Astrocyte of the spinal cord (primary cell): ENCODE measurements at places on chromosomes 5 and 9.

GRCh38 chr9:74037274-74037673, 459.9 kb upstream of the RORB start:
- DNase-seq = no peak

GRCh38 chr5:81204205-81204604, 28.9 kb upstream of the CKMT2 start:
- no peak for DNase-seq

DNA sequence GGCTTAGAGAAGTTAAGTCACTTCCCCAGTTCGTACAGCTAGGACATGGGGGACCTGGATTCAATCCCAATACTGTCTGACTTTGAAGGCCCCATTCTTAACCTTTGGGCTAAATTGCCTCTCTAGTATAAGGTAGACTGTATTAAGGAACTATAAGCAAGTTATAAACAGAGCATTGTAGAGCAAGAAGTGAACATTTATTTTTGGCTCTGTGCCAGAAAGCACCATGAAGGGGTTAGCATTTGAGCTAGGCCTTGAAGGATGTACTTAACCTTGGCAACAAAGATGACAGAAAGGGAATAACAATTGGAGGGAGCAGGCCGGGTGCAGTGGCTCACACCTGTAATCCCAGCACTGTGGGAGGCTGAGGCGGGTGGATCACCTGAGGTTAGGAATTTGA, 32.8 kb downstream of the GALNT10 start:
- DNase-seq = no peak

DNA sequence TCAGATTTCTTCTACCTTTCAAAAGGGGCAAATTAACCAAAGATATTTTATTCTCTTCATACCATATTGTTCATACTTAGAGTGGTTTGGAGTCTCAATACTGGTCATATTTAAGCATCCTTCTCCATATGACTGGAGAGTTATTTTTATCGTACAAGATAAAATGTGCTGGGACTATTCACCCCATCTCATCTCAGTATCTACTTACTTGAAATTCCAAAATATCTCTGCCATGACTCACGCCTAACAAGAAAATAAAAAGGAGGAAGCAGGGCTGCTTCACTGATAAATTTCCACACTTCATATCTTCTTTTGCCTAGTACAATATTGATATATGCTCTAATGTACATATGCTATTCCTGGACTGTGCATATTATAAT, 277.9 kb upstream of the CDH9 start:
- DNase-seq = no peak

DNA sequence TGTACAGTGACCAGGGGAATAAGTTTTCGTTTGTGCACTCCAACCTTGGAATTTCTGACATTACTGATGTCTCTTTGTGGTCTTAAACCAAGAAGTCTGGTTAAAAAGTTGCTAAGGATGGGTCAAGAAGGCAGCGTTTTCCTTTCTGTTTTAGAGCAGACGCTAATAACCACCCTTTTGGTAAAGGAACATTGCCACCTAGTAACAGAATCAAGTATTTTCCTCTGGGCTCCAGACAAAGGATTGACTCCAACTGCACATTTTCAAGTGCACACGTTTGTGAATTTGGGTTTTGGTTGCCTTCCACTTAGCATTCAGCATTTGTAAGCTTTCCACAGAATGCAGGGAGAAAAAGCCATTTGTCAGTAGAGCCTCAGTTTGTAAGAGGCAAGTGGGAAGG, 22.2 kb upstream of the CEP78 start:
- peak; percentile 47 for DNase-seq

- no peak for DNase-seq
Measured at GRCh38 chr9:32069969-32070368, 314.5 kb upstream of the ACO1 start.

- DNase-seq = peak; percentile 44
Measured at GRCh38 chr9:121738968-121739367, 87.5 kb downstream of the DAB2IP start.

DNA sequence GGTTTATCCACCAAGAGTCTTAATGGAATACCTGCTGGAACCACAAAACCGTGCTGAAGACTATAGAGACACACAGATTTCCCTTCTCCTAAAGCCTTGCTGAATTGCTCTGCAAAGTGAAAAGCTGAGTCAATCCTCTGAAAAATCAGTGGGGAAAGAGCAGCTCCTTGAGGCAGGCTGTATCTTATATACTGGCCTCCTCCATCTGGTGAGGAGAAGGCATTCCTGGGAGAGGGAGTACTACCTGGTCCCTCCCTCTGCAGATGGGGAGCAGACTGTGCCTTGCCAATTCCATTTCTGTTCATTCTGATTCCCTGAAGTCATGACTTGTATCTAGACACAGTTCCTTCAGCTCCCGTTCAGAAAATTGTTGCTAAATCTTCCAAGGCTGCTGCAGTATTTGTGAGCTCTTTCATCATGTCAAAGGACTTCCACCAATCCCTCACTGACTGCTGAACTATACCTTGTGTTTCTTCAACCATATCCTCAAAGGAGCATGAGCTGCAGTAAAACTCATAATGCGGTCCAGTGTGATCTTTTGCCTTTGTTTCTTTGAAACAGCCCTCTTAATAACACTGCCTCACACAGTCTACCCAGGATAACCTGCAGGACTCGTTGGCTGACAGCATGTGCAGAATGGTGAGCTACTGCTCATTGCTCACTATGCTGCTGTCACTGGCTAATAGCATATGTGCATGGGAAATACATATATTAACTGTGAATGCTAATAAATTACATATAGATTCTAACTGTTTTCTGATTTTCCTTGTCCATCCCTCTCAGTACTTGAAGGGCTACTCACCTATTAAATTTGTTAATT, 84.5 kb downstream of the FOXD1 start:
- peak; percentile 63 for DNase-seq

DNA sequence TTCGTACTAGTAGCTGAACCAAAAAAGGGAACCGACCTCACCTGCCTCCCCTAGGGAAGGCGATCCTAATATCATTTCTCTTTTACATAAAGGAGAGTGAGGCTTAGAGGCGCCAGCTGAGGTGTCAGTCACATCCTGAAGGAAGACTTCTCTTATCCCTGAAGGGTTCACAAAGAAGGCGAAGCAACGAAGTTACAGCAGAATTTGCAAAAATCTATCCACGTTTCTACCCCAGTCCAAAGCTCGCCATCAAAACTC, 598 bp upstream of the KIAA1191 start:
- no peak for DNase-seq
